Kidney glomerular epithelial cell (primary cell): ENCODE measurements at places on chromosomes 16 and 17.
A peak's percentile ranks its signal among the peaks of the same experiment; 100 is the strongest.

DNA sequence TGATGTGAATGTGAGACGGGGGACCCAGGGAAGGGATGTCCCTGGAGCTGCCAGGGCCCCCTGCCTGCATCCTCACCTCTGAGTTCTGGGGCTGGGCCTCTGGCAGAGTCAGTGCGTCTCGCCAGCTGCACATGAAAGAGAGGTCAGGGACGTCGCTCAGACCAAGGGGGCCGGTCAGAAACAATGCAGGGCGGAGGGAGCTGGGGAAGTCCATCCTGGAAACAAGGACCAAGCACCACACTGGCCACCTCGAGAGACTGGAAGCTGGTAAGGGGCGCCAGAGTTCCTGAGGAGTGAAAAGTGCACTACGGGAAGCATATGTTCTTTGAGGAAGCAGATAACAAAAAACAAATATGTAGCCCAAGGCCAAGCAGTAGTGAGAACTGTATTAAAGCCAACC lies 2.1 kb downstream of the TAF1C start:
- no peak for DNase-seq

DNA sequence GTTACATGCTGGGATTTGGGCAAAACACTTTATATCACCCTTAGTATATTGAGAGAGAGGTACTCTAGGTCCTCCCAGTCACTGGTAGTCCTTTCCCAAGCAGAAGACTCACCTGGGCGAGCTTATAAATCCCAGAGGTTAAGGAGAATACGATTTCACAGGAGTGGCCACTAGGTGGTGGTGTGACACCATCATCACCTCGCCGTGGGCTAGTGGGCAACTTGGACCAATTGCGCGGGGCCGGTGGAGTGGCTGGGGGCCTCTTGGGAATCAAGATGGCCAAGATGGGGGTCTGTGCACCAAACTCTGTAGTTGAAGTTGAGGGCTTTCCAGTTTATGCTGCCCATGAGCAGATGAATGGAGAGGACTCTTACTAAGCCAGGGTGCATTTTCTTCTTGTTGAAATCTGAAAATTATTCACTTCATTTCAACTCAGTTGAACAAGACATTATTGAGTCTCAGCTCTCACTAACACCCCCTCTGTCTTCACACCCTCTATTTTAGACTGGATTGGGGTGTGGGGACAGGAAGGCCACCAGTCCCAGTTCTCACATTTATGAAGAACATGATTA lies 38.2 kb upstream of the PIRT start:
- peak; percentile 1 for DNase-seq

- no peak for DNase-seq
Observed at GRCh38 chr17:32120141-32120540, 22.2 kb upstream of the RHOT1 start.

GRCh38 chr16:31833047-31833446 lies 40.6 kb upstream of the ZNF267 start:
- DNase-seq = no peak

DNA sequence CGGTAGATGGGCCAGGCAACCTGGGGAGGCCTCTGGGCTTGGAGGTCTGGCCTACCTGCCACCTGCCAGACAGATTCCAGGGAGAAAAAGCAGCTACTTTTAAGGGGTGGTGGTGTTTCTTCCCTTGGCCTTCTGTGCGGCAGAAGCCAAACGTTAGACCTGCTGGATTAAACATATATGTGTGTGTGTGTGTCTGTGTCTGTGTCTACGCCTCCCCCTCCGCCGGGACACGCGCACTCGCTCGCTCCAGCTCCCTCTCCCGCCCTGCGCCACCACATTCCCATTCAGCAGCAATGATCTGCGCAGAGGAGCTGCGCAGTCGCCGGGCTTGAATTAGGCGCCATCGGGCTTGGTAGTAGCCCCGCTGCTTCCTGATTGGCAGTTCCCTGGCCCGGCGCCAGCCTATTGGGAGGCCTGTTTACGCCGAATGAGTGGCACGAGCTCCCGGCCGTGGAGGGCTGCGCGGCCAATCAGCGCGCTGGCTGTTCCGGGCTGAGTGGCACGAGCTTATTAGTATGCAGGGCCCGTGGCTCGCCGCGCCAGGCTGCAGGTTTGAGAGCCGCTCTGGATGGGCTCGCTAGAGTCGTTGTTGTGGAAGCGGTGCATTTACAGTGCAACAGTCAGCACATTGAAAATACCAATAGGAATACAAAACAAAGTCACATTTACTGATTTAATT lies at the start of gene BAHCC1:
TSS of gene BAHCC1 (plus strand) at position 537 of the 679 bp plus-strand sequence. CDS start 4,283 bp downstream, outside the sequence.
- DNase-seq = peak; percentile 97

DNA sequence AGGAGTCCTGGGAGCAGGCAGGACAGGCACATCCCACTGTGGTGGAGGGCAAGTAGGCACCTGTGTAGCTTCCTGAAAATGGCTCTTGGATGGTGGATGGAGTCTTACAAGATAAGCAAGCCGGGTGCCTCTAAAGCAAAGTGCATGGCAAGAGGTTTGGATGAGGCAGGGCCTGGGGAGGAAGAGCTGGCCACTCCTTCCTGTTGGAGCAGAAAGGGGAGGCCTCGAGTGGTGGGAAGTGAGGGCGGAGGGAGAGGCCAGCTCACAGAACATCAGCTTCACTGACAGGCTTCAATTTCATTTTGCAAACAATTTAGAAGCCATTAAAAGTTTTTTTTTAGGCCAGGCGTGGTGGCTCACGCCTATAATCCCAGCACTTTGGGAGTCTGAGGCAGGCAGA lies 31.0 kb downstream of the CD300A start:
- no peak for DNase-seq

GRCh38 chr17:68600931-68601564 lies at the start of gene FAM20A:
Gene FAM20A (minus strand): TSS chr17:68601367. CDS start chr17:68600666, 701 bp downstream.
- DNase-seq = no peak

DNA sequence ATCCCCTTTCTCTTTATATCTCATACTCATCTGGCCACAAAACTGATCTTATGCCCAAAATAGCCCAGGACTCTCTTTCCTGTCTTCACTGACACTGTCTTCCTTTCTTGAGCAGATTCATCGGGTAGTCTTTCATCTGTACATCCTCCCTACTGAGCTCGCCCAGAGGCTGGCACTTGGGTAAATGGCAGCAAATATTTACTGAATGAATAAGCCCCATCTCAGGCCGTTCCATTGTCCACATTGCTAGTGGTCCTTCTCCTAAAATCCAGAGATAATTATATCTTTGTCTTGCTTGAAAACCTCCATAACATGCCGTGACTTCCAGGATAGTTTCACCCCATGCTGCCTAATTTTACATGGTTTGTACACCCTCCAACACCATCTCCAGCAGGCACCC lies 158.1 kb upstream of the SDK2 start:
- no peak for DNase-seq

GRCh38 chr17:39706921-39707337 lies 7.1 kb downstream of the ERBB2 start:
- DNase-seq = no peak

DNA sequence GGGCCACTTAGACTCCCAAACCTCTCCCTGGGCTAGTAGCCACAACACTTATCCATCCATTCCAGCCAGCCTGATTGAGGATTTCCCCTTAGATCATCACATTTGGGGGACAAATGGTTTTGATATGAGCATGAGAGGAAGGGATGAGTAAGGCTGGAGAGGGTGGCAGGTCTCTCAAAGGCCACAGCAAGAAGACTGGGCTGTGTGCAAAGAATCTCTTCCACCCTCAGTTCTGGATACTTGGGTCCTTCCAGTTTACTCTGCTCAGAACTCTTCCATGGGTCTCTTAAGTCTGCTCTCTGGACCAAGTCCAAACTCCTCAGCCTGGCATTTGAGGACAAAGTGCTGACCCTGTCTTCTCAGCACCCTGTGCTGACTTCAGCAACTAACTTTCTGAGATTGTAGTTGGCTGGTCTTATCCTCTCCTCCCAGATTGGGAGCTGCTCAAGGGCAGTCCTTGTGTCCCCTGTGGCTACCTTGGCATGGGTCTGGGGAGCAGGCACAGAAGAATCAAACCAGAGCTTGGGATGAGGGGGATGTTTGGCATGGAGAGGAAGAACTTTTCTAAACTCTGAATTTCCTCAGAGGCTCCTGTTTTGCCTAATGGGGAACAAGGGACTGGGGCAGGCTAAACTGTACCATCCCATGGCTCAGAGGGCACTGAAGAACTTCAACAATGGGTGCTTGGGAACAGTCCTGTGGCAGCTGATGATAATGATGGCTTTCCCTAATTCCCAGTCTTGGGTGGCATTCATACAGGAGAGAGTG lies 3.1 kb upstream of the NFATC3 start:
- DNase-seq = no peak

GRCh38 chr16:82264756-82265155 lies 94.7 kb upstream of the MPHOSPH6 start:
- DNase-seq = no peak

DNA sequence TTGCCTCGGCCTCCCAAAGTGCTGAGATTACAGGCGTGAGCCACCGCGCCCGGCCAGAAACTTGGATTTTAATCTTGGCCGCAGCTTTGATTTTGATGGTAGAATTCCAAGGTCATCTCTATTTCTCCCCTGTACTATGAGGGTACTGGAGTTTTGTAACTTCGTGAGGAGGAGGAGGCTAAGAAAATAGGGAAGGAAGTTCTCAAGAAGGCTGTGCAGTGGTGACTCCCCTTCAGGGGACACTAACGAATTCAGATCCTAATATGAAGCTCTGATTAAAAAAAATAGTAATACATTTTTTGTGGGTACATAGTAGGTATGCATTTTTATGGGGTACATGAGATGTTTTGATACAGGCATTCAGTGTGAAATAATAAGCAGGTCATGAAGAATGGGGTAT lies 55.9 kb downstream of the LDHD start:
- DNase-seq = no peak

DNA sequence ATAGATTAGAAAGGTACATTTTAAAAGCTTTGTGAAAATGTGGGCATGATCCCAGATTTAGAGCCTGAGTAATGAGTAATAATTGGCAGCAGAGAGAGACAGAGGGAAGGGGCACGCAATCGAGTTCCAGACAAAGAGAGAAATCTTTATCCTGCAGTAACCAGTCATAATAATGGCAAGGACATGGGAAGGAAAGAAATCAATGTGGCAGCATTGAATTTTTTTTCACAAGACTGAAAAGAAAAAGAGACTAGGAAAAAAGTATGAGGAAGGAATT lies 790.8 kb upstream of the SOX9 start:
- DNase-seq = no peak

DNA sequence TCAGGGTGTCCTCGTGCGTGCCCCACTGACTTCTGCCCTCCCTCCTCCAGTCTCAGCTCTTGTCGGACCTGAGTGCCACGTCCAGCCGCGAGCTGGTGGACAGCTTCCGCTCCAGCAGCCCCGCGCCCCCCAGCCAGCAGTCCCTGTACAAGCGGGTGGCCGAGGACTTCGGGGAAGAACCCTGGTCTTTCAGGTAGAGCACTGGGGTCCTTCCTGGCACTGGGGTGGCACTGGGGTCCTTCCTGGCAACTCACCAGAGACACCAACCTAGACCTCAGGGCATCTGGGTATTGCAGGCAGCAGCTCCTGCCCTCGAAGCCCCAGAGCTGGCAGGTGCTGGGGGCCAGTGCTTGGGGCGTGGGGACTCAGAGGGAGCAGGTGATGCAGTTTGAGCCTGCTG lies 25.0 kb downstream of the SGSH start:
- DNase-seq = no peak

GRCh38 chr17:77208217-77208808 lies 67.5 kb downstream of the SEC14L1 start:
- DNase-seq = no peak

- peak; percentile 18 for DNase-seq
Observed at GRCh38 chr16:78962457-78962929, 638.0 kb downstream of the MAF start.

- no peak for DNase-seq
Observed at GRCh38 chr16:89623511-89624261, 10.2 kb downstream of the DPEP1 start.

DNA sequence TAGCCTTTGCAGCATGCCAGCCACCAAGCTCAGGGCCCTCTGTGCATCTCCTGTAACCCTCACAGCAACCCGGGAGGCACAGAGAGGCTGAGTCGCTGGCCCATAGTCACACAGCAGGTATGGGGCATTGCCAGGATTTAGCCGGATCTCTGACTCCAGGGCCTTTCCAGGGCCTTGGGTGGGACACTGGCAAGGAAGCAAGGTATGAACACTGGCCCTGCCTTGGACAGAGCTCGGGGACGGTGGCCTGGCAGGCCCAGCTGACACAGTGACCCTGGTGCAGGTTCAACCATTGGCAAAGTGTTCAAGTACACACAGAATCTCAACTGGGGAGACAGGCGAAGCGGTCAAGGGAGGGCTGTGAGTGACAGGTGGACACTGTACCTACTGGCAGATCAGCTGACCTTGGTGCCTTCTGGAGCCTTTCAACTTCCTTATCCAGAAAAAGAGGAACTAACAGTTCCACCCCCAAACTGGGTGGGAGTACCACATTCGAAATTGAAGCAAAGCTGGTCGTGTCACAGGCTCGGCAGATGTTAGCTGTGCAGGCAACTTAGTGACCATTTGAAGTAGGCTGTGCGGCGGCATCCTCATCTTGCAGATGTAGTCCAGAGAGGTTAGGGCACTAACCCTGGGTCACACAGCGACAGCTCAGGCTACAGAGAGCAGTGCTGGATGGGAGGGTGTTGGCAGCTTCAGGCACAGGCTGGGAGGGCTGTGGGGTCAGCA lies 287.4 kb downstream of the SEC14L1 start:
- no peak for DNase-seq

DNA sequence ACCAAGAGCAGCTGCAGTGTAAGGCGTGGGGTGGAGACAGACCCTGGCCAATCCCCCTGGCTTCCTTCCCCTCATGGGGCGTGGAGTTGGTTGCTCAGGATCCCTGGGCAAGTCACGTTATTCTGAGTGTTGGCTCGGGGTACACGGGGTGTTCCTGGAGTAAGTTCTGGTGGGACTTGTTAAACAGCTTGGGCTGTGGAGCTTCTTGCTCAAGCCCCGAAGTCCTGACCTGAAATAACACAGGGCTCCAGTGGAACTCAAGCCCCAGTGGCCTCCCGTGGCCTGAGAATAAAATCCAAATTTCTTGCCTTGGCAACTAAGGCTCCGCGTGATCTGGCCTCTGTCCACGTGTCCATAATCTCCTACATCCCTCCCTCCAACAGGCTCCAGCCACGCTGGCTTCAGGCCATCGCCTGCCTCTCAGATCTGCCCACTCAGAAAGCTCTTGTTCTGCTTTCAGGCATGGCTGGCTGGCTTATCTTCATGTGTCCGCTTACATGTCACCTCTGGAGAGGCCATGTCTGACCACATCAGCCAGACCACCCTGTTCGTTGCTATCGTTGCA lies 49.3 kb upstream of the BCO1 start:
- DNase-seq = no peak
